ENCODE measurements at places on chromosomes 13 and 19.

GRCh38 chr13:94479616-94480015 is at the start of gene DCT:
DCT (minus strand) TSS chr13:94479682; CDS start chr13:94479255, 427 bp downstream.
- no peak for DNase-seq

DNA sequence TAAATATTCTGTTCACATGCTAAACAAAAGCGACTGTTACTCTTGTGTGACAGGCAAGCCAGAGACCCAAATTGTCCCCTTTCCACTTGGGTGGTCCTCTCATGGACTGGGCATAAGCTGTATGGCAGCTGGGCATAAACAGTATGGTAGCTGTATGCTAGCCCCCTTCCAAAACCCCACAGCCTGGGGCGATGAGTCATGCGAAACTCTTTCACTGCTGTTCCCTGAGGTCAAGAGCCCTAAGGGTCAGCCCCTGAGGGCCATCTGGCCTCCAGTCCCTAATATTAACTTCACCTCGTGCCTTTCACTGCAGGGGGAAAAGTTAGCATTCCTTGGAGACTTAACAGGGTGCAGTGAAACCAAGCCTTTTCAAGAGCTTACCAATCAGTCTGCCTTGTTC is 45.6 kb upstream of the ZNF562 start:
- no peak for DNase-seq

- DNase-seq: no peak
Observed at GRCh38 chr13:66933994-66934393, 296.1 kb downstream of the PCDH9 start.

- DNase-seq: no peak
Observed at GRCh38 chr19:40376286-40376862, 13.6 kb downstream of the HIPK4 start.

DNA sequence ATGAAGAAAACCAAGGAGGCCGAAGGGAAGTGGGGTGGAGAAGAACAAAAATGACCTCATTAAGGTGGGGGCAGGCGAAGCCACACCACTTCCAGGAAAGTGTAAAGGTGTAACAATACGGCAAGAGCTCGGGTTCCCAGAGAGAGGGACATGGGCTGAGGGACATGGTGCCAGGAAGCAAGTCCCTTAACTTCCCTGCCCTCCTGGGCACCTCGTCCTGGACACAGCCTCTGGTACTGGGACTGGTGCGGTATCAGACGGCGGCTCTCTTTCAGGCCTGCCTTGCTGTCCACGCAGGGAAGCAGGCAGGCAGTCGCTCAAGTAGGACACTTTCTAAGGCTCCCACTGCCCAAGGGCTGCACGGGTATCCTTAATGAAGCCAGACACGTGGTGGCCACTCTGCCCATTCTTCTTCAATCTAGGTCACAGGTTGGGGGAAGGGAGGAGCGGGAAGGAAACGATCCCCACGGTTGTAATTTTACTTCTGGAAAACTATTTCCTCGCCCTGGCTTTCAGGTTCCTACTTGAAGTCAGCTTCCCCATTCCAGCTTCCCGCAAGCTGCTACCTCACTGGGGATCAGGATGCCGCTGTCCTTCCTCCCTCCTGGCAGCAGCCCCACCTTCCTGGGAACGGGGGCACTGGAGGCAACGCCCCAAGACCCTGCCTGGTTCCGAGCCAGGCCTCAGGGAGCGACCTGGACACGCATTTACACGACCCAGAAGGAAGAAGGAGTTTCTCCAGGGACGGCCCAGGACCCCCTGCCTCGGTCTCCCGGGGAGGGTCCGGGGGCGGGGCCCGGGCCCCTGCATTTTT is 1.2 kb downstream of the AP3D1 start:
- DNase-seq: no peak

DNA sequence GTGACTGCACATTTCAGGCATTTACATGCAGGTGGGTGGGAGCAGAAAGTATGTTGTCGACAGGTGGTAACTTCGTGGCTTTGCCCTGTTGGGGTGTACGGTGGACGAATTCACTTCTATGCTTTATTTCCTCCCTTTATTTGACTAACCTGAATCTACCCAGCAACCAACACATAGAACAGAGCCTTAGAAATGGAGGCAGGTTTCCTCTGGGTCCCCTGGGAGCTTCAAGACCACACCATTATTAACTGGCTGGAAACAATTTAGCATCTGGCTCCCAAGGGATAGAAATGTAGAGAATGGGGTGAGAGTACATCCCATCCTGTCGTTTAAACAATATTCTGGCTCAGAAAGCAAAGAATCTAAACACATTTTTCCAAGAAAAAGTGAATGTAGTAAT is 244.4 kb downstream of the DLEU7 start:
- no peak for DNase-seq

DNA sequence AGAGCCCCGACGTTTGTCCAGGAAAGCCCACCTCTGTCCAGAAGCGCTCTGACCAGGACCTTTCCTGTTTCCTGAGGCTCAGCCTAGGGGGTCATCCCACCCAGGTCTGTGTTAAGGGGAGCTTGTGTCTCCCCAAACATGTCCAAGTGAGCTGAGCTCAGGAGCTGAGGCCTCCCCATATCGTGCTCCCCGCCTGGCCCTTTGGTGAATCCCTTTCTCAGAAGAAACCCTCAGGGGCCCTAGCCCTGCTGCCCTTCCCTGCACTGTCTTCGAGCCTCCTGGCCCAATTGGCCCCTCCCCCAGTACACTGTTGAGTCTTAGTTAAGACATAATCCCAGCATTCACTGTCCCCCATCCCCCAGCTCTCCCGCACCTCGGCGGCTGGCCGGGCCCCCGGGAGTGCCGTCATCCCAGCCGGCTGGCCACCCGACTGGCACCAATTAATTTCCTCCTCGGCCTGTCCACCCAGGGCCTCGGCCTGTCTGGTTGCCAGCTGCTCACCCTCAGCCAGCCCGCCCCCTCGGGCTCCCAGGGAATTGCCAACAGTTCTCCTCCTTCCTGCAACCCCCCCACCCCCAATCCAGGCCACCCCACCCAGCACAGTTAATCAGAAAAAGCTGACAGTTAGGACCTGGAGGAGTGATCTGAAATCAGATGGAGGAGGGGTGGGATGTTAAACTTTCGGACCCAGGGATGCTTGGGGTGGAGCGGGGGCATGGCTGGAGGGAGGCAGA is 13.6 kb downstream of the IER2 start:
- peak; percentile 39 for DNase-seq

- DNase-seq: no peak
Observed at GRCh38 chr19:33194886-33195644, 935 bp downstream of the LRP3 start.

- DNase-seq: no peak
Observed at GRCh38 chr13:71304861-71305260, 562.1 kb downstream of the DACH1 start.

GRCh38 chr13:50909605-50910484 is at the start of gene RNASEH2B:
RNASEH2B (plus strand) TSS chr13:50909791; CDS start chr13:50910077, 286 bp downstream.
- DNase-seq: peak; percentile 86

- no peak for DNase-seq
Observed at GRCh38 chr13:22599156-22599555, 581.6 kb upstream of the SGCG start.

- DNase-seq: no peak
Observed at GRCh38 chr19:44758596-44758995, 10.1 kb downstream of the BCL3 start.

Measured in stimulated activated effector memory CD8-positive, alpha-beta T cell treated with anti-CD3 and anti-CD28 coated beads, Interleukin-12 subunit alpha, Interleukin-12 subunit beta, amount 100 ng/mL, for 72 hours (primary cell).